IMR-90 (cell line): ENCODE measurements at places on chromosomes 7 and 10. TPM values are rescaled to one million over a fixed set of nuclear protein-coding genes. Genes with fewer than 3 reads are reported as not detected.

PRKG1 gene
- 3.1 and 3.5 TPM in 2 replicates for polyA plus RNA-seq

BRAT1 gene
- 21.9 and 27.5 TPM in 2 replicates for polyA plus RNA-seq

CALD1 gene
- 375 and 382 TPM in 2 replicates for polyA plus RNA-seq

HABP2 gene
- not detected in 2 replicates for polyA plus RNA-seq

FBXW4 gene
- 16.3 and 19.3 TPM in 2 replicates for polyA plus RNA-seq

TMEM140 gene
- 0.23 and 0.24 TPM in 2 replicates for polyA plus RNA-seq

BTBD16 gene
- not detected in 2 replicates for polyA plus RNA-seq

PHKG1 gene
- 0.62 and 0.67 TPM in 2 replicates for polyA plus RNA-seq

SLC26A5 gene
- not detected in 2 replicates for polyA plus RNA-seq

TAS2R41 gene
- not detected in 2 replicates for polyA plus RNA-seq

CALHM1 gene
- not detected in 2 replicates for polyA plus RNA-seq

DNA sequence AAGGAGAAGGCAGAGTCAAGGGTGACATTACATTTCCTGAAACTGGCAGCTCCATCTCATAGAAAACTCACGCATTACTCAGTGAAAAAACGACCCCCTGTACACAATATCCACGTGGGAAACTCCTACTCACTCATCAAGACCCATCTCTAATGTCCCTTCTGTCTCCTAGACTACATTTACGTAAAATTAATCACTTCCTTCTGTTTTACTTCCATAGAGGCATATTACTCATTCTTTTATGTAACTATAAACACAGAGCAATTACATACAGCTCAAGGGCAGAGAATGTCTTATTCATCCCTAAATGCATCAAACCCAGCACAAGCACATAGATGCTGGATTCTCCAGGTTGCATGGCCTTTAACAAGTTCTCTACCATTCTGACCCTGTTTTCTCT lies 281.8 kb downstream of the KCNMA1 start:
- peak; percentile 95 for DNase-seq

- DNase-seq, result no peak
Measured at GRCh38 chr10:33556103-33556502, 221.6 kb upstream of the NRP1 start.

- no peak for DNase-seq
Measured at GRCh38 chr10:18350340-18350739, 210.1 kb downstream of the CACNB2 start.

- no peak for DNase-seq
Measured at GRCh38 chr10:43595739-43596298, 10.4 kb upstream of the ZNF485 start.

DNA sequence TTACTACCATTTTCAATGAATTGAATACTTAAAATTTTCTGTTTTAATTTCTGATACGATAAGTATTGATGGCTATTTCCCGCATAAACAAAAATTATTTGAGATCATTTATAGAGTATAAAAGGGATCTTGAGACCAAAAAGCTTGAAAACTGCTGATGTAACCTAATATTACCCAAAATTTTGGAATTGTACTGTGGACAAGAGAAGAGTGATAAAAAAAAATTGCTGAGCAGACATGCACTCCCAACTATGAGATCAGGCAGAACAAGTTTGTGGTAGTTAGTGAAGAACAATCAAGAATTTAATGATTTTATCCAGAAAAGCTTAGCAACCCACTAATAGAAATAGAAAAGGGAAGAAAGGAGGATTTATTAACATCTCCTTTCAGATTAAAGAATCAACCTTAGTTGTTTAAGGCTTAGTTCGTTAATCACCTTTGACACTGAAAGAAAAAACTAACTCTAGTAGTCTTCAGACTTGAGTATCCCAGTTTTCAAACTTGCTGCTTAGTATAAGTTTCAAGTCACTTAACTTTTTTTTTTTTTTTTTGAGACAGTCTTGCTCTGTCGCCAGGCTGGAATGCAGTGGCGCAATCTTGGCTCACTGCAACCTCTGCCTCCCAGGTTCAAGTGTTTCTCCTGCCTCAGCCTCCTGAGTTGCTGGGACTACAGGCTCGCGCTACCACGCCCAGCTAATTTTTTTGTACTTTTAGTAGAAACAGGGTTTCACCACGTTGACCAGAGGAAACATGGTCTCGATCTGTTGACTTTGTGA lies 50.6 kb upstream of the ZC3HAV1 start:
- peak; percentile 2 for DNase-seq

- DNase-seq, result peak; percentile 6
Measured at GRCh38 chr10:31479752-31480151, 160.7 kb downstream of the ZEB1 start.

GRCh38 chr10:116737627-116738327 lies 4.6 kb downstream of the HSPA12A start:
- no peak for DNase-seq

GRCh38 chr7:34057956-34058355 lies 152.6 kb downstream of the BMPER start:
- no peak for DNase-seq

DNA sequence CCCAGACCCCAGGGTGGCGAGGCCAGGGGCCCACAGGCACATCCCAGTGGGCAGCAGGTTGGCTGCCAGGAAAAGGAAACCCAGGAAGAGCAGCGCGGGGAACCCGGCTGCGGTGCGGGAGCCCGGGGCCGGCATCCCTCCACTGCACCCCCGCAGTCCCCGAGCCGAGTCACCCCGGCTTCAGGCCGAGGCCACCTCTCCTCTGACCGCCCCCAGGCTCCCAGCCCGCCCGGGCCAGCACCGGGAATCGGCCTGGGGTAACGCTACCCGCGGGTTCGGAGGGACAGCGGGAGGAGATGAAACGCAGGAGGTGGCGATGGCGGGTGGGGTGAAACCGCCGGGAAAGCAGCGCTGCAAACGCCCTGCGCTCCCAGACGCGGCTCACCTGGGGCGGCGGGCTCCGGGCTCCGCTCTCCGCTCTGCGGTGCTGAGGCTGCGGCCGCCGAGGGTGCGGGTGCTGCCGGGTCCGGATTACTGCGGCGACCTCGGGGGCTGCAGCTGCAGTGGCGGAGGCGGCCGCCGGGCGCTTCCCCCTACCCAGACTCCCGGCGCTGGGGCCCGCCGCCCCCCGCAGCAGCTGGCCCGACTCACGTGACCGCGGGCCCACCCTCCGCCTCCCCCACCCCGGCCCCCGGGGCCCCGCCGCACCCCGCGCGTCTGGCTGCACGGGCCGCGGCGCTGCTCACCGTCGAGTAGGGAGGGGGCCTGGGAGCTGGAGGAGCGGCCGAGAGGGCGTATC lies at the start of gene SCRN1:
TSS of gene SCRN1 (minus strand) at position 545 of the 739 bp plus-strand sequence. CDS start 20,734 bp downstream, outside the sequence.
- DNase-seq, result peak; percentile 13

- peak; percentile 85 for DNase-seq
Measured at GRCh38 chr10:130109796-130110245, 809 bp downstream of the C10orf143 start.

DNA sequence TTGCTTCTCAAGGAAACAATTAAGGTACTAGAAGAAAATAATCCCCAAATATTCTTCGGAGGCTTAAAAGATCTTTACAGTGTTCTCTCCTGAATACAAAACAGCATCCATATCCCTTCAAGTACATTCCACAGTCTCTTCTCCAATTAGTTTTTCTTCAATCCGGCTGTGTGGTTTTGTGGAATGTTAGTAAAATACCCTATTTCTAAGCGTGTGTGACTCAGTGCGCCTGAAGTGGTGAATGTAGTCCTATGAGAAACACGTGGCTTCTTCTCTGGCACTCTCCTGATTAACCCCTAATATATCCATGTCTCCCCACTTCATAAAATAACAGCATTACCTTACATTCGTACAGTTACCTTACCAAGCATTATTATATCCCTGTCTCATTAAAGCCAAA lies 570.2 kb downstream of the ARL4A start:
- no peak for DNase-seq

DNA sequence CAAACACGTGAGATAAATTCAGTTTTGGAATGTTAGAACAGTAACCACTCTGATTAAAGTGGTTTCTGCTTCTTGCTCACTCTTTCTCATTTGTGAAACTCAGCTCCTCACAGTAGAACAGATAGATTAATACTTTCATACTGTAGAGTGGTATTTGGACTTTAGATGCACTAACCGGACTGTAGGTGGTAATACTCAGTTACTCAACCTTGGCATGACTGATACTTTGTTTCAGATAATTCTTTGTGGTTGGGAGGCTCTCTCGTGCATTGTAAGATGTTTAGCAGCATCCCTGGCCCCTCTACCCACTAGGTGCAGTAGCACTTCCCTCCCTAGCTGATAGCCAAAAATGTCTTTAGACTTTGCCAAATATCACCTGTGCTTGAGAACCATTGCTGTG lies 37.6 kb downstream of the MCU start:
- no peak for DNase-seq
